ENCODE measurements at places on chromosomes 5 and 9.

GRCh38 chr5:112669328-112669963, 68.2 kb upstream of the APC start:
- DNase-seq, result no peak

- DNase-seq, result no peak
Observed at GRCh38 chr9:68522954-68523353, 17.7 kb downstream of the TMEM252 start.

DNA sequence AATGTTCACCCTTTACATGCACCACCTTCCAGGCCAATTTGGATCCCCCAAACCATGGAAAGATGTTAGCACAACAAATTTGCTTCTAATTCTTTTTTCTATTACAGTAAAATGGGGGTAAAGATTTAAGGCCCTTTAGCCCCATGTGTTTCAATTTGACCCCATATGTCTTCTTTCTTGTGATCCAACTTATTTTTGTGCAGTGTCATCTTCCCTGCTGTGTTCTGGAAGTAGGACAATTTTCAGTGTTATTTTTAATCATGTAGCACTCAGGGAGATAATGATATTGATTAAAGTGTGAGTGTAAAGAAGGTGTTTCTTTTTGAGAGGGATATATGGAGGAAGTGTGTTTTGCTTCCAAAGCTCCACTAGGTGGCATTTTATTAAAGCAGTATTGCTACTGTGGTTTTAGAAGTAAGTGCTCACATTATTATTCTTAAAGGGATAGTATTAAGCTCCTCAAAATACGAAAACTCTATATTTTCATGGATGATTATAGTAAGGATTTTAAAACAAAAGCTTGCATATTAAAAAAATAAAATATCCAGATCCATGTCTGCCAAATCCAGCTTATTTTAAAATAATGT, 118.7 kb upstream of the ATP10B start:
- no peak for DNase-seq

DNA sequence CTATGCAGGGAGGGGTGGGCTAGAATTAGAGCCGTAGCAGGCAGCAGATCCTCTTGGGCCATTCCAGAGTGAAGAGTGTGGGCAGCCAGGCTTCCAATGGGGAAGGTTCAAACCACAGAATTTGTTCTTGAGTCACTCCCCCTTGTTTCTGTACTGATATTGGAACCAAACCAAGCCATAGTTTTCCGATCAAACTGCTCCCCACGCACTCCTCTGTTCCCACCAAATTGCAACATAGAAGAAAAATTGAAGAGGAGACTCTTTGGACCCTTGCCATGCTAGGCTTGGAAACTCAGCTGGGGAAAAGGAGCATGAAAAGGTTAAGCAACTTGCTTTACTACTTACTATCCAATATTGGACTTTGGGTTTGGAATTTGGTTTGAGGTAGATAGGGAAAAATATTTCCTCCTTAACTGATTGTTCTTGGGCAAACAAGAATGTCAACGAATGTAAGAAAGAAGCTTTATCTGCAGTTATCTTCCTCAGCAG, 165.8 kb upstream of the NR3C1 start:
- DNase-seq, result no peak

DNA sequence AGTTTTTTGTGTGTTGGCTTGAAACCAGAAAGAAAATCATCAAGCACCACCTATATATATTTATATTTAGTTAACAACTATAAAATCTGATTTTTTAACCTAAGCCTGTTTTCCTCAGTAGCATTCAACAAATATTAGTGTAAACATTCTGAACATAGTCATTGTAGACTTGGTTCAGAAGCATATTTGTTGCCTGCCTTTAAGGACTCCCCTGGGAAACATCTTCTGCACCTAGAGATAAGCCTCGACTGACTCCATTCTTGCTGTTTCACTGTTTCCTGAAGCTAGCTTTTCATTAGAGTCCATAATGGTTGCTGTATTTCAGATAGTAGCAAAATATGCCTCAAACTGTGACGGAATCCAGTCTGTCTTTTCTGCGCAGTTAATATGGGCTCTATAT, 123.5 kb downstream of the TRIO start:
- no peak for DNase-seq

DNA sequence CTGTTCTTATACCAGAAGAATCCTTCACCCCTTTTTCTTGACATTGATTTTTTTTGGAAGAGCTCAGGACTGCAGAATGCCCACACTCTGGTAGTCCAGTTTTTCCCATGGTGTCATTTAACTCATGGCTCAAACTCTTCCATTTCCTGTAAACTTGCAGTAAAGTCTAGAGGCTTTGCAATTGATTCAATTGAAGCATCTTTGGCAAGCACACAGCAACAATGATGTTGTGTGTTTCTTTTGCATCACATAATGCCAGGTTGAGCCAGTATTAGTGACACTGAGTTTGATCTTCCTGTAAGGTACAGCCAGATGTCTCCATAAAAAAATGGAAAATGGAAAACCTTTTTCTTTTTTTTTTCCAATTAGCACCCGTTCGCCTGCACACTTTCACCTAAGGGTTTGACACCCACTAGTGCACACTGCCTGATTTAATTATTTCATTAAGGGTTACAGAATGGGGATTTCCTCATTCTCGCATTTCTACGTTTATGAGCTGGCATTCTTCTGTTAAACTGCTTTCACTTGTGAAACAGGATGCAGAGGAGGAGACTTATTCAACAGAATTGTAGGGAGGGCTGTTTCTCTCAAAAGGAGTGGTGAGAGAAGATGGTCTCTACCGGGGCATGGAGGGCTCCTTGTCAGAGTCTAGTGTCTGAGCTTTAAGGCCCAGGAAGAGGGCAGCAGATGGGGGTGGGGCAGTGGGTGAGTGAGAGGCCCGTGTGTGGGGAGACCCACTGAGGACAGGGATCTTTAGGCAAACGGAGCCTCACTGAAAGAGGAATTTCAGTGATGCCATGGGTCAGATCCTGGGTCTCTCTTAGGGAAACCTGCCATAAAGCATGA, 2.2 kb upstream of the S1PR3 start:
- no peak for DNase-seq

- no peak for DNase-seq
Observed at GRCh38 chr9:33443464-33444154, 3.8 kb downstream of the AQP3 start.

- no peak for DNase-seq
Observed at GRCh38 chr9:74953235-74953751, 581 bp upstream of the C9orf40 start.

DNA sequence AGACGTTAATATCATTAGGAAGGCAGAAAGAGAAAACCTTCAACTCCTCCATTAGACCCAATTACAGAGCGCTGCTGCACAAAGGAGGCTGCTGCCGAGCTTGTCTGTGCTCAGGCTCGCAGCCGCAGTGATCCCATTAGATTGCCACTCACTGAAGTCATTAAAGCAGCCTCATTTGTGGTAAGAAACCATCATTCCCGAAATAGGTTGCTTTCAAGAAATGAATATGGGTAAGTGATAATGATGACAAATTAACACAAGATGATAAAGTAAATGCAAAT, 137.2 kb downstream of the CAVIN4 start:
- no peak for DNase-seq

GRCh38 chr5:127311781-127312525, 21.4 kb downstream of the MEGF10 start:
- DNase-seq, result no peak

DNA sequence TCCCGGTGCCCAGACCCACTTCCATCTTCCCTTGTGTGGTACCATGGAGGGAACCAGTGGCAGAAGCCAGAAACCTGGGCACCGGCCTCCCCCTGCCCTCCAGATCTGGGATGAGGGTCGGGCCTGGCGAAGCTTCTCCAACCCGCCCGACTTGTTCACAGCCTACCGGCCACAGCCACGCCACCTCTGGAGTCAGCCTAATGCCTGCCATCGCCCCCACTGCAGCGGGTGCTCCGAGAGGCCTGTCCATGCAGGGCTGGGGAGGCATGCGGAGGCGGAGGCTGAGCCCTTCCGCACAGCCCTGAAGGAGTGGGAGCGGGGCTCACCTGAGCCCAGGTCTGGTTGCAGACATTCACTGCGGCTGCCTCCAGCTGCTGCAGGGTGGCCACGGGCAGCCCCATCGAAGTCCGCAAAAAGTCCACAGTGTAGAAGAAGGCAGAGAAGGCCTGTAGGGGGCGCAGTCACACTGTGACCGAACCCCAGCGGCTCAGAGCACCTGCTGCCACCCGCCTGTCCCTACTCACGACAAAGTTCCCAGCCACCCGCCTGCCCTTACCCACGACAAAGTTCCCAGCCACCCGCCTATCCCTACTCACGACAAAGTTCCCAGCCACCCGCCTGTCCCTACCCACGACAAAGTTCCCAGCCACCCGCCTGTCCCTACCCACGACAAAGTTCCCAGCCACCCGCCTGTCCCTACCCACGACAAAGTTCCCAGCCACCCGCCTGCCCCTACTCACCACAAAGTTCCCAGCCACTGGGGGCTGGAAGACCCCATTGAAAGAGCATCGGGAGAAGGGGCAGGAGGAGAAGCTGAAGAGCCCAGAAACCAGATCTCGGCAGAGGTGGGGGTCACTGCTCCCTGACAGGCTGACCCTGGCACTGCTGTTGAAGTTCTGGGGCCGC, 3.8 kb upstream of the NPDC1 start:
- no peak for DNase-seq

DNA sequence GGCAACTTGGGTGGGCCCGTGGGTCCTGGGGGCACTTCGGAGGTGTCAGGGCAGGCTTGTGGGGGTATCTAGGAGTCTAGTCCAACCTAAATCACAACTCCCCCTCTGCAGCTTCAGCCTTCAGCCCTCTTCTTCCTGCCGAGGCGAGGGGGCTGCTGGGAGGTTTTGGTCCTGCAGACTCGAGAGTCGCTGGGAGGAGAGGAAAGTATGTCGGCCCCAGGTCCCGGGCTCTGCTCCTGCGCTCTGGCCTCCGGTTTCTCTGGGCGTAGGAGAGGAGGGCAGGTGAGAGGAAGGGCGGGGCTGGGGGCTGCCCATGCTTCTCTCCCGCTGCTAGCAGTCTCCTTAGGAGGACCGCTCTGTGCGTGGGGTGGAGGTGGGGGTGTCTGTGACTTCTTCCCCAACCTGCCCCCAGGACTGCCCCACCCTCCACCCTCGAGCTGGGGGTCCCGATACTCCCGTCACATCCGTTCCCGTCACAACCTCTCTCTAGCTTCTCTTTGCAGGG, 139.8 kb upstream of the COL5A1 start:
- DNase-seq, result no peak

DNA sequence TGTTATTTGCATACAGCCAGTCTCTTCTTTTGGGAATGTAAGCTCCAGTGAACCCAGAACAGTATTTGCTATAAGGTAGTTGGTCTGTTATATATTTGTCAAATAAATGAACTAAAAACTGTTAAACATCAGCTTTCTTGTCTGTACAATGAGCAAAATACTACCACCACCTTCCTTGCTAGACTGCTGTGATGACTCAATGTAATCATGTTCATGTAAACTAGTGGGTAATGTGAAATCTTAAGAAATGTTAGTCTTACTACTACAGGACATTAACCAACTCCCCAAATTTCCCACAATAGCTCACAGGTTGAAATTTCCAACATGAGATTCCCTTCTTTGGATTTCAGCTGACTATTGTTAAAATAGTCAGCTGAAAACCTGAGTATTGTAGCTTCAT, 176.1 kb downstream of the TRPM3 start:
- no peak for DNase-seq

DNA sequence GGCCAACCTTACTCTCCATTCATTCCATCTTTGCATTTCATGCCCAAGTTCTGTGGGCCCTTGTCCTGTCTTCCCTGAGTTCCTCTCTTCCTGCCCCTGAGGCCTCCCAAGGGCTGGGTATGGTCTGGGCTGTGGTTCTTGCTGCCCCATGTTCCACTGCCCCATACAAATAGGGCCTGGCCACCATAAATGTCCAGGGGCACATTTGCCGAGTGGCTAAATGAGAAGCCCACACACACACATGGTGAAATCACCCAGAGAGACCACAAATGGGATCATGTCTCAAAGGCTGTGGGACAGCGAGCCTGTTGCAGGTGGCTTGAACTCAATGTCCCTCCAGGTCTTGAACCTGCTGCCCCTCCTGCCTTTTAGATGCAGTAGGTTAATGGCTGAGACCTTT, 1.2 kb downstream of the TIFAB start:
- no peak for DNase-seq

- no peak for DNase-seq
Observed at GRCh38 chr5:155459889-155460500, 446.4 kb downstream of the KIF4B start.

DNA sequence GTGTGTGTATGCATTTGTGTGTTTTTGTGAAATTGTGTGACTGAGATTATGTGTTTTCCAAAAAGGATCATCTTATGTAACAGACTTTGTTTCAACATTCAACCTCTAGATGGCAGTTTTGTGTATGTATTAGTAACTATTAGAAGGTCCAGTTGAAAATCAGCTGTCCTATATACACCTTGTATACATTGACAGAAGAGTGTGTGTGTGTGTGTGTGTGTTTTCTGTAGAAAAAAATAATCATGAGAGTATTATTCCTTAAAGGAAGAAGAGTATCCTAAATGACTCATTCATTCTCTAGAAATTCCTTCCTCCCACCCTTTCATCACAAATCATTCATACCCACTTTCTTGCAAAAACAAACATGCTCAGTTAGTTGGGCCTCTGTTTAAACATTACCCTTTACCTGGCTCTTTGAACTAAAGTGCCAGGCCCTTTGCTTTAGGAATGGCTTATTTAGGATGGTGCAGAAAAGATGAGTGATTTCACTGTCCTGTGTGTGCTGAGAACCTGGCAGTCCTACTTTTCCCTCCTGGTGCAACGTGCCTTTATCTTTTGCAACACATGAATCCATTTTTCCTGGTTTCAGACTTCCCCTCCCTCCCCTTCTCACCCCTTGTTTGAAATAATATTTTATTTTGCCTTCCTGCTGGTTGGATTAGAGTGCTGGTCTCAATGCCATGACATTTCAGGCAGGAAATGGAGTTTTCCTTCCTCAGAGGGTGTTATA, 152.2 kb downstream of the ARHGAP26 start:
- DNase-seq, result no peak

DNA sequence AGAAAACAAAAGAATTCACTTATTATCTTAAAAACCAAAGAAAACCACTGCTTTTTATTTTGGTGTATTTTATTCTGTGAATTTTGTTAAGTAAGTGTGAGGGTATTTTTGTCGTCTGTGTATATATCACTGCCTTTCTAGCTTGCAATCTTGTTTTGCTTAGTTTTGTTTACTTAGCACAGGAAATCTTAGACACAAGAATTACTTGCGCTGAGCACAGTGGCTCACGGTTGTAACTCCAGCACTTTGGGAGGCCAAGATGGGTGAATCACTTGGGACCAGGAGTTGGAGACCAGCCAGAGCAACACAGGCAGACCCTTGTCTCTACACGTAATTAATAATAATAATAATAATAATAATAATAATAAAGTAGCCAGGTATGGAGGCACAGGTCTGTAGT, 230.3 kb downstream of the PAPPA start:
- no peak for DNase-seq

DNA sequence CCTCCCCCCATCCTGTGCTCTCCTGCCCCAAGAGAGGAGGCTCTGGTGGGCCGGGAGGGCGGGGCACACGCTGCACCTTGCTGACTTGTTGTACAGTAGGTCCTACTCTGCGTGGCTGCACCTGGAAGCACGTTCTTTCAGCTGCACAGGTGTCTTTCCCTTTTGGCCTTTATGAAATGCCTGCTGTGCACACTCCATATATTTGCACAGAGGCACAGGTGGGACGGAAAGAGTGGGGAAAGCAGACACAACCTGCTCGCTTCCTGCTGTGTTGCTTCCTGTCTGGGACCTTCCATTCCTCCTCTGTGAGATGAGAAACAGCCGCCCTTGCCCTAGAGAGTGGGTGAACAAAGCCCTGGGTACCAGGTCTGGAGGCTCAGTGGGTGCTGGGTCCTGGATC, 4.8 kb downstream of the USP20 start:
- DNase-seq, result no peak

GRCh38 chr9:129919841-129920240, 84.6 kb downstream of the USP20 start:
- no peak for DNase-seq

GRCh38 chr5:165004175-165004574, 1498.8 kb downstream of the MAT2B start:
- DNase-seq, result no peak

All from stimulated activated CD8-positive, alpha-beta memory T cell treated with anti-CD3 and anti-CD28 coated beads, Interleukin-15, amount 100 ng/mL, for 4 hours (primary cell).